Erythroblast (primary cell): ENCODE measurements at places on chromosomes 7 and 10.

- DNase-seq = no peak
Observed at GRCh38 chr10:33921970-33922605, 587.6 kb upstream of the NRP1 start.

GRCh38 chr7:107999779-108000560 lies 3.0 kb downstream of the LAMB1 start:
- DNase-seq = no peak

DNA sequence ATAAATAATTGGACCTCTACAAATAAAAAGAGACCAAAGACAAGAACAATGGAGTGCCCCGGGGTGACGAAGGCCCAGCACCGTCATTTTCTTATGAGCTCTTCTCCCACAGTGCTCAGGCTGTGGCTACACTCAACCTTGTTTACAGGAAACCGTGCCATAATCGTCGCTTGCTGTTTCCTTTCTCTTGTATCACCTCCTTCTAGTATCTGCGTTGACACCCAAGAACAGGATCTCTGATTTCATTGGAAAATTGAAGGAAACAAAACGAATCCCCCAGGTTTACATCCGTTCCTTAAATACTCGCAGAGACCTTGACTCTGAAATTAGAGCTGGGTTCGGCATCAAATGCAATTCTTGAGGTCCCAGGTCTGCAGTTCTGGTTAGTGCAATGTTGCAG lies 1.7 kb upstream of the IGFBP3 start:
- no peak for DNase-seq

GRCh38 chr10:119401671-119402395 lies 140.7 kb downstream of the RGS10 start:
- DNase-seq = peak; percentile 50

DNA sequence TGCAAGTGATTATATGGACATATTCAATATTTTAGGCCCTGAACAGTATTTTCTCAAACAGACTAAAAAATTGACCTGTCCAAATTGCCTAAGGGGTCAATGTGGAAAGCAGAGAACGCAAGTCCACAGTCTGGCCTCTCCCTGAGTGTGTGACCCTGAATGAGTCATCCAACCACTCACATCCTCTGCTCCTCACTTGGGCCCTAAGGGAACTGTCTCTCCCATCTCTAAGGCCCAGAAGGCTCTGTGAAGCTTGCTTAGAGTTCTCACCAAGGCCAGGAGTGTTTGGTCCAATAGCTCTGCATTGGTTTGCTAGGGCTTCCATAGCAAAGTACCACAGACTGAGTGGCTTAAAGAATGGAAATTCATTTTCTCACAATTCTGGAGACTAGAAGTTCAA lies 155.1 kb downstream of the LSM5 start:
- no peak for DNase-seq

- no peak for DNase-seq
Observed at GRCh38 chr10:132385389-132385667, 11.7 kb upstream of the PWWP2B start.

GRCh38 chr7:149489391-149490024 lies 8.1 kb downstream of the ZNF746 start:
- DNase-seq = peak; percentile 14
